ENCODE measurements at places on chromosomes 7 and 10.

GRCh38 chr10:117391436-117392205 is 16.4 kb upstream of the PDZD8 start:
- DNase-seq, result peak; percentile 39

DNA sequence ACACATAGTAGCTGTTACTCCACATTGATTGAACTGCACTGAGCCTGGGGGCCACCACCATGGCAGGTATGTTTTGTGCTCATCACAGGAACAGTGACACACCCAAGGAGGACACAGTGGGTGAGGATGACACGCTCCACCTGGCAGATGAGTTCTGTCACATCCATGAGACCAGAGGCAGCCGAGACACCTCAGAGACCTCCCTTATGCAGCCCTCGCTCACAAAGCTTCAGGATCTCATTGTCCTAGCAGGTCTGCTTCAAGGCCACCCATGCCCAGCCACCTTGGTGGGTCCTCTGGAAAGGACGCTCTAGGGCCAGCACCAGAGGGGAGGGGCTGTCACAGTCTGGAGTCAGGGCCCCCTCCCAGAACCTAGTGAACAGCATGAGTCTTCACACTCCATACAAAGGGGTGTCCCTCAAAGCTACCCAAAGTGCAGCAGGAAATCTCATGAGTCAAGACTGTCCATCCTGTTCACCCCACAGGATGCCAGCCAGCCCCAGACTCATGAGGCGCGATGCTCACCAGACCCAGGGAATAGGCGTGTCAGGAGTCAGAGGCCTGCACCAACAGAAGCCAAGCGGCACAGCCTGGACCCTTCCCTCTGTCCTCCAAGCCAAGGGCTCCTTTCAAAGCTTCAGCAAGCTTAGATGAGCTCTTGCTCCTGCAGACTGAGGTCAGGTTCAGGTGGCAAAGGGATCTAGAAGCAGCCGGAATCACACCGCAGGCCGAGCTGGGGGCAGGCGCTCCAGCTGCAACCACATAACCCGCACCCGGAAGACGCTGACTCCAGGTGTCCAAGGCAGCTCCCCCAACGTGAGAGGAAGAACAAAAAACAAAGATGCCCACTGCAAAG is 9.6 kb downstream of the FAM53B start:
- no peak for DNase-seq

- DNase-seq, result peak; percentile 54
These were observed 55.8 kb downstream of the TMEM26 start for GRCh38 chr10:61397175-61397986.

DNA sequence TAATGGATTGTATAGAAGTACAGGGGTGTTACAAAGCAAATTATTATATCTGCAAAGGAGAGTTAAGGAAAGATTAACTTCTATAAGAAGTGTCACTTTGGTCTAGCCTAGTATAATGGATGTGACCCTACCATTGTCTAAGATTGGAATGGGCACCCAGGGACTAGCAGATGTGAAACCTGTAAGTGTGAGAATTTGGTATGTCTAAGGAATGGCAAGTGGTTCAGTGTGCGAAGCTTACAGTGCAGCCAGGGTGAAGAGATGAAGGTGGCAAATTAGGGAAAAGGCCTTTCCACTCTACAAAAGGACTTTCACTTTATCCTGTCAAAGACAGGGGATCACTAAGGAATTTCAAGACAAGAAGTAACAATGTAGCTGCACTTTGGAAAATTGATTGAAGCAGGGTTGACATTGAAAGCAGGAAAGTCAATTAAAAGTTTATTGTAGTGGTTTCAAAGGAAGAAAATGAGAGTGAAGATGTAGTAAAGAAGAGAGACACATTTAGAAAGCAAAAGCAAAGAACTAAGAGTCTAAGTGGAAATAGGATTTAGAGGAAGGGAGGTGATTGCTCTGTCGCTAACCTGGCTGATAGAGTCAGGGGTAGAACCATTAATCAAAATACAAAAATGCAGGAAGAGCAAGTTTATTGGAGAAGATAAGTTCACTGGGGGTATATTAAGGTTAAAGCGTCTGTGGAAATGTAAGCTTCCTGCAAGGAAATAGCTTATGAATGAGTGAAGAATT is 47.4 kb downstream of the KCND2 start:
- no peak for DNase-seq

- DNase-seq, result no peak
These were observed 1.5 kb downstream of the GARIN1A start for GRCh38 chr7:128673571-128673970.

- DNase-seq, result peak; percentile 42
These were observed 1.5 kb downstream of the NOC3L start for GRCh38 chr10:94361171-94361794.

DNA sequence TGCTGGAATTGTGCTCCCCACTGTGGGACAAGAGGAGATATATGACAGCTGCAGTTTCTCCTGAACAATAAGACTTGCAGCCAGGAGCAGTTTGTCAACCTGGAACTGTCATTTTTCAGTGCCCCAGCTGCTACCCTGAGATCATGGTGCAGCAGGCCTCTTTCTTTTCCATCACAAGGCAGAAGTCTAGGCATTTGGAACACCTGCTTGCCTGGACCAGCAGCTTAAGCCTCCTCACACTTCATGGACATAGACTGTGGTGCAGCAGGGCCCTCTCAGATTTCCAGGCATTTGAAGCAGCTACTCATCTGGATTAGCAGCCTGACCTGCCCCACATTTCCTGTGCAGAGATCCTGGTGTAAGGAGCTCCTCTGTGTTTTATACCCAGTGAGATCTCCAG is 450.7 kb upstream of the TEX47 start:
- no peak for DNase-seq

- DNase-seq, result no peak
These were observed 50.1 kb downstream of the PLEKHS1 start for GRCh38 chr10:113801569-113801968.
